ENCODE measurements at places on chromosomes 11 and 22. TPM values are rescaled to one million over a fixed set of nuclear protein-coding genes. Genes with fewer than 3 reads are reported as not detected.

GRCh38 chr11:116124922-116125714 lies 620.9 kb upstream of the CADM1 start:
- no peak for DNase-seq

- DNase-seq: no peak
Observed at GRCh38 chr11:7257724-7258123, 6.0 kb downstream of the SYT9 start.

- DNase-seq: no peak
Observed at GRCh38 chr11:64359712-64360445, 917 bp downstream of the RPS6KA4 start.

- no peak for DNase-seq
Observed at GRCh38 chr22:29385748-29386147, 2.6 kb downstream of the AP1B1 start.

DNA sequence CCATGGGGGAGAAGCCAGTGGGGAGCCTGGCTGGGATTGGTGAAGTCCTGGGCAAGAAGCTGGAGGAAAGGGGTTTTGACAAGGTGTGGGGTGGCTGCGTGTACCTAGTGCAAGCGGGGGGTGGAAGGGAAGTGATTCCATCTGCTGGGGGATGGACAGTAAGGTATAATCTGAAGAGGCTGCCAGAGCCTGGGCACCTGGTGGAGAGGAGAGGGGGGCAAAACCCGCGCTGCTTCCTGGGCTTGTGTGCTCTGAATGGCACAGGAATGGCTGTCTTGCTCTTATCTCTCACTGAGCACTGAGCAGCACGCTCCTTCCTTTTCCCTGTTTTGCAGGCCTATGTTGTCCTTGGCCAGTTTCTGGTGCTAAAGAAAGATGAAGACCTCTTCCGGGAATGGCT lies 988 bp downstream of the BANF1 start:
- DNase-seq: no peak

GRCh38 chr22:49975543-49976389 lies 15.2 kb downstream of the PIM3 start:
- no peak for DNase-seq

DNA sequence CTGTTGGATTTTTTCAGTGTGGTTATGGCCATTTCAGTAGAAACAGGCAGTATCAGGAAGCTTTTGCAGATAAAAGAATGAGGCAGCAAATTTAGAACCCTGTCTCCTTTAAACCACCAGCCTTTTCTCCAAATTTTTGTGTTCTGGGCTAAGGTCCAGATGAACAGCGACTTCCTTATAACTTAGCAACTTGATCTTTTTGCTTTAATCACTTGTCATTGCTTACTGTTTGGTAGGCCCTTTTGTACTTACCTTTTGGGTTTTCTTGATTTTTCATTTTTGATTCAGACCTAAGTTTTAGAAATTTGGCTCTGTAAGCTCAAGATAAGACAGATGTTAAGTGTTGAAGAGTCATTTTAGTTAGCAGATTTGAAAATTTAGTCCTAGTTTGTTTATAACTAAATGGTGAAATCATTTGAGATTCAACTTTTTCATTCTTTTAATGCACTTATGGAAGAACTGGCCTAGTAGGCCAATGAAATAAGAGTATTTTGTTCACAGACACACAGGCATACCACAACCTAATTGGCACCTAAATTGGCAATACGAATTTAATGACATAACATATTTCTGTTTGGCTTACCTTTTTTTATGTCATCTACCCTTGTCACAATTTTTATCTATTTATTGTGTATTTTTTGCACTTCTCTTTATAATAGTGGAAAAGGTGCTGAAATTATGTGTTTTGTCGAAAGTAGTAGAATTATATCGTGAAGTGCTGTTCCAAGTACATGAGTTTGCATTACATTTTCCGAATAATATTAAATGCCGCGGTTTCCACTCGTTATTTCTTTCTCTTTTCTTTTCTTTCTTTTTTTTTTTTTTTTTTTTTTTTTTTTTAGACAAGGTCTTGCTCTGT lies 2.1 kb downstream of the RTN3 start:
- DNase-seq: no peak

GRCh38 chr11:35390737-35391682 lies 28.3 kb downstream of the SLC1A2 start:
- DNase-seq: peak; percentile 31

DNA sequence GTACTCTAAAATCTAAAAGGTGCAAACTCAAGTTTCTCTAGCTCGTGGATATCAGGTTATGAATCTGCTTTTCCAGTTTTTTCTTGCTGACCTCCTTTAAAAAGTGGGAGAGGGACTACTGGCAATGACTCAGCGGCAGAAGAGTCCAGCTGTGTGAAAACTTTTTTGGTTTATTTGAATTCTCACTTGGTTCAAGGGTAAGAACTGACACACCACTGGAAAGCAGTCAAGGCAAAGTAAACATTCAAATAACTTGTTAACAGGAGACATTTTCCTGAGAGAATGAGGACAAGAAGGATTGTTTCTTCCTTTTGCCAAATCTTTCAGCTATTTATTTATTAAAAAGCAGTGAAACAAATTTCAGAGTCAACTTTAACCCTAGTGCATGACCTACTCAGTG lies 36.1 kb downstream of the CDON start:
- DNase-seq: no peak

MS4A2 gene
- not detected for total RNA-seq

ZFTA gene
- 5.3 TPM for total RNA-seq

OSM gene
- total RNA-seq: 4.8 TPM

OR52H1 gene
- not detected for total RNA-seq
